ENCODE measurements at places on chromosomes 12 and 14. TPM values are rescaled to one million over a fixed set of nuclear protein-coding genes. Genes with fewer than 3 reads are reported as not detected.

DNA sequence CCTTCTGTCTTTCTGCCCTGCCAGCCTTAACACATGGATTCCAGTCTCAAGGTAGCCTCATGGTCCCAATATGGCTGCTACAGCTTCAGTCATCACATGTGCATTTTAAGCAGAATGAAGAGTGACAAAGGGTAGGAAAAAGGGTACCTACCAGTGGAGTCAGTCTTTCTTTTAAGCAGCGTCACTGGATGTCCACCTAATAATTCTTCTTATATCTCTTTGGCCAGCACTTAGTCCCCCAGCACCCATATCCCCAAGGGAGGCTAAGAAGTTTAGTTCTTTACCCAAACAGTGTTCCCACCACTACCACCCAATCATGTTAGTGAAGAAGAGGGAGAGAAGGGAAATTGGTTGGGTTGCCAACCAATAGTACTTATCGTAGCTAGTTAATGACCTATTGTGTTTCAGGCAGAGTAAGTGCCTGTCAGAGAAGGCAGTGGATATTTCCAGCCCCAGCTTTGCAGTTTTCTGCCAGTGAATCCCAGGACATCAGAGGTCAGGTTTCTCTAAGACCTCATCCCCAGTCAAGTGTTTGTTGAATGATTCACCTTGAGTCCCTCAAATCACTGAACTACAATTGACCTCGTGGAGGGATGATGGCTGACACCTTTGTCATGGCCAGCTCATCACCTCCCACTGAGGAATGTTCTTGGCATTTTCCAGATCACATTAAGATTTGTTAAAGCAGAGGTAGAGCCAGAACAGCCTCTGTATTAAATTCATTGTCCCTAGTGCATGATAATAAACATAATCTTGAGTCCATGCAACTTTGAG, 250.9 kb upstream of the CRY1 start:
- H3K36me3 ChIP-seq: no peaks in the 10 kb centered on the region
- no peak for DNase-seq
- no peaks in the 10 kb centered on the region for H3K4me1 ChIP-seq
- no peaks in the 10 kb centered on the region for H3K27me3 ChIP-seq
- no peak overlapping the region for H3K27ac ChIP-seq
- no peak overlapping the region for H3K4me3 ChIP-seq

DNA sequence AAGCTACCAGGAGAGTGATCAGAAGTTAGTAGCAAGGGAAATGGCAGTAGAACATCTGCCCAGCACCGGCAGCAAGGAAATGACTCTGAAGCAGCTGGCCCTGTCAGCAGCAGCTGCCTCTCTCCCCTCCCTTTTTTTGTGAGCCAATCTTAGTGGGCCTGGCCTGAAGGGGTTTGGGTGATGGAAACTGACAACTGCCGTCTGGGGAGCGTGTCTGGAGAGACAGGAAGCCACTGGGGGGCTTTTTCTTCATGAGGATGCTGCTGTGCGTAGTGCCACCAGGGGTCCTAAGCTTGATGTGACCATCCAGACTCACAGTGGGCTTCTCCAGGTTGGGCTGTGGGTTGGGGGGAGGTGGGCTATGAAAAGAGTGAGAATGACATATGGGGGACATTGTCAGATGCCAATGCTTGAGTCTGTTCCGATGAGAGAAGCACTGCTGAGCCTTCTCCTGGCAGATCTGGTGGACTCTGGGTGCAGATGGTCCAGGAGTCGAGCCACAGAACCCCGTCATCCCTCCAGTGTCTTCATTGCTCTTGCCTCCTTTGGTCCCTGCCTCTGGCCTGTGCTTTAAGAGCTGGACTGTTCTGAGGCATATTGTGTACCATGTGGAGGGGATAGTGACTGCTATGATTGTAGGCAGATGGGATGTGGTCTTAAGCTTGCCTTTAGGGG, 87.6 kb upstream of the HIF1A start:
- peaks cover 2% of the 10 kb centered on the region for H3K27me3 ChIP-seq
- no peaks in the 10 kb centered on the region for H3K36me3 ChIP-seq
- no peak overlapping the region for H3K27ac ChIP-seq
- H3K4me1 ChIP-seq: no peaks in the 10 kb centered on the region
- DNase-seq: no peak

Gene PROX2
- polyA plus RNA-seq: not detected

Gene OAS2
- not detected for polyA plus RNA-seq

Gene NDRG2
- 67.3 TPM for polyA plus RNA-seq

DNA sequence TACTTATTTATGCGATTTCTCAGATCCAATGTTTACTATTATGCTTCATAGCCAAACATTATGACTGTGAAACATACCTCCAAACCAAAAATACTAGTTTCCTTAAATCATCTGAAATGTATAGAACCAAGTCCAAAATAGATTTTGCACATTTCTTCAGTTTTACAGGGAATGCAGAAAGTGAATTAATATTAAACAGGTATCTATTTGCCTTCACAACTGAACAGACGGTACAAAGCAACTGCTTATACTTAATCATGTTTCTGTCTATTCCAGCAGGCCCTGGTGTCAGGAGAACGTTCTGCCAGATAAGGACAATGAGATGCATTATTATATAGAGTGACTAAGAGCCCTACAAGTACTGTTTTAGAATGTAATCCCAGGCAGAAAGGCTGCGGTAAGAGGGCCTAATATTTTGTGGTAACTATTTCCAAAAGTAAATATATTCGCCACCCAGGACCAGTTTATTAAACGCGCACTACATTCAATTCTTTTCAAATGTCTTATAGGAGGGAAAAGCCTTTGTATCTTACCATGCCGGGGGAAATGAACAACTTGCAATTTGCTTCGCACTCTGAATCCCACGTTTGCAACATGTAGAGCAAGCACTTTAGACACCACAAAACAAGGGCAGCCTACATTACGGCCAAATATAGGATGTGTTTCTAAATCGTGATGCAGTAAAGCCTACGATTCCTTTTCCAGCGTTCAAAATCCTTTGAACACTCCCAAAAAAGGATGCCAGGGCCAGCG, 1.5 kb downstream of the CORO1C start:
- H3K36me3 ChIP-seq: peaks cover 25% of the 10 kb centered on the region
- no peaks in the 10 kb centered on the region for H3K27me3 ChIP-seq
- H3K4me3 ChIP-seq: peak overlapping the region; percentile 89

DNA sequence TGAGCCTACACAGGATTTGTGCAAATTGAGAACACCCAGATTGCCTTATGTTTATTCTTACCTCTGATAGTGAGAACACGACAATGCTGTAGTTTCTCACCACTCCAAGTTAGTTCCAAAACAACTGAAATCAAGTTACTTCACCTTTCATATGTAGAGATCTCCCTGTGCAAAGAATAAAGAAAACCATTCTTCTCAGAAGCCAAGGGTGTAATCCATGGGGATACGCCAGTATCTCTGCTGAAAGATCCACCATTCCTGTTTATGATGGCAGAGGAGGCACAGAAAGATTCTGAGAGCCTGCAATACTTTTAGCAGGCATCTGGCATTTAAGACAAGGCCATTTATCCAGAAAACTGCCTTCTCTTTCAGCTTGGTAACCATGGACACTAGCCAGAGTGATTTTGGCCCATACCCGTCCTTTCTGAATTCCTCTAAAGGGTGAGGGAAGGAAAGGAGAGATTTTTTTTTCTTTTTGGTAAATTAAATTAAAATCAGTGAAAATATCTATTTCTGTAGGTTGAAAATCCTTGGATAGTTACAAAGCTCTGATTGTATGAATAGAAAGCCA, 355.4 kb upstream of the FAR2 start:
- H3K4me3 ChIP-seq: no peak overlapping the region
- H3K4me1 ChIP-seq: no peaks in the 10 kb centered on the region
- H3K27me3 ChIP-seq: no peaks in the 10 kb centered on the region
- H3K36me3 ChIP-seq: no peaks in the 10 kb centered on the region
- H3K27ac ChIP-seq: no peak overlapping the region
- no peak for DNase-seq

- H3K36me3 ChIP-seq: peaks cover 37% of the 10 kb centered on the region
- H3K4me1 ChIP-seq: no peaks in the 10 kb centered on the region
- no peak overlapping the region for H3K27ac ChIP-seq
- no peak overlapping the region for H3K4me3 ChIP-seq
Measured at GRCh38 chr12:95253386-95253785, 35.8 kb downstream of the VEZT start.

Gene LUM
- not detected for polyA plus RNA-seq

GRCh38 chr12:112777387-112778310, 13.9 kb upstream of the RPH3A start:
- H3K27ac ChIP-seq: no peak overlapping the region
- no peaks in the 10 kb centered on the region for H3K4me1 ChIP-seq
- no peaks in the 10 kb centered on the region for H3K27me3 ChIP-seq
- no peaks in the 10 kb centered on the region for H3K36me3 ChIP-seq
- no peak overlapping the region for H3K4me3 ChIP-seq

DNA sequence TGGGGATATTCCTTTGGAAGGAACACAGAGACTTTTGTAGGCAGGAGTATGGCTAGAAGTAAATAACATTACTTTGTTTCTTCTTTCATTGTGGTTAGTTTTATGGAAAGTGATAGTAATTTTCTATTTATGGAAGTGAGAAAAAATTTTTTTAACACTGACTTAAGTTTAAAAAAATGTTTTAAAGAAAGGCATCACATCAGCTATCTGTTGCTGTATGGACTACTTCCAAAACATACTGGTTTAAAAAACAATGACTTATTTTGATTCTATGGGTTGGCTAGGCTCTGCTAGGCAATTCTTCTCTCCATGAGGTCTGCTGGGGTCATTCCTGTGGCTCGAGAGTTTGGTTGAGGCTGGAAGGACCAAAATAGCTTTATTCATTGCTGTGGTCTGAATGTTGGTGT, 31.7 kb upstream of the SLC38A2 start:
- H3K4me3 ChIP-seq: no peak overlapping the region
- H3K4me1 ChIP-seq: peaks cover 8% of the 10 kb centered on the region
- H3K27ac ChIP-seq: no peak overlapping the region
- H3K36me3 ChIP-seq: no peaks in the 10 kb centered on the region
- no peaks in the 10 kb centered on the region for H3K27me3 ChIP-seq

All from K562 (cell line).